NB4 (cell line): ENCODE measurements at places on chromosomes 11 and 22.

GRCh38 chr11:37504921-37505320 lies 906.9 kb upstream of the RAG2 start:
- DNase-seq: no peak

DNA sequence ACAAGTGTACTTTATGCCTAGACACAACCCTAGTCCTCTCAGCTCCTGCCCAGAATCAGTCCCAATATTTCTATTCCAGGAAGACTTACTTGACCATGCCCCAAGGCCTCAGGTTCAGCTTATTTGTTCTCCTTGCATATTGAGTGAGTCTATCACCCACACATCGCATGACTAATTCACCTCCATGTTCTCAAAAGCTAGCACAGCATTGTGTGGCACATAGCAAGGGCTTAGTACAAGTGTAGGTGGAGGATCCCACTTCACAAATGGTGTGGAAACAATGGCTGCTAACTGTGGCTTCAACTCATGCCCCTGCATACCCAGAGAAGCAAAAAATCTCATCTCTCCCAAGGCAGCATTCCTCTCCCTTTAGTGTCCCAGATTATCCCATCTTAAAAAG lies 602.6 kb upstream of the API5 start:
- no peak for DNase-seq

- no peak for DNase-seq
Observed at GRCh38 chr22:32644252-32645100, 157.0 kb upstream of the TIMP3 start.

DNA sequence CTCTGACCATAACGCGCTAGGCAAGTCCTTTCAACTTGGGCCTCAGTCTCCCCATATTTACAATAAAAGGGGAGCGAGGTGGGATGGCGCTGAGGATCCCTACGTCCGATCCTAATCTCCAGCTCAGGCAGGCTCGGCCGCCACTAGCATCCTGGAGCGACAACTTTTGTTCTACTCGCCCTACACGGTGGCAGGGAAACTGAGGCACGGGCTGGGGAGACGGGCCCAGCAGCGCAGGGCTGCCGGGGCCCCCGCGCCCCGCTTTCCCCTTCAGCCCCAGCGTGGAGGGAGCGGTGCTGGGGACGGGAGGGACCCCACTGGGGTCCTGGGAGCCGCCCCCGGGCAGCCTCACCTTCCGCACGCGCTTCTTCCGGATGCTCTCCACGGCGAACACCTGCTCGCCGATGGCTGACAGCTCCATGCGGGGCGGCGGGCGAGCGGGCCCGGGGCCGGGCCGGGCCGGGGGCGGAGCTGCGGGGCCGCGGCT lies 413 bp downstream of the CBX7 start:
- DNase-seq: no peak

GRCh38 chr11:79165908-79166307 lies 274.9 kb downstream of the TENM4 start:
- DNase-seq: no peak

DNA sequence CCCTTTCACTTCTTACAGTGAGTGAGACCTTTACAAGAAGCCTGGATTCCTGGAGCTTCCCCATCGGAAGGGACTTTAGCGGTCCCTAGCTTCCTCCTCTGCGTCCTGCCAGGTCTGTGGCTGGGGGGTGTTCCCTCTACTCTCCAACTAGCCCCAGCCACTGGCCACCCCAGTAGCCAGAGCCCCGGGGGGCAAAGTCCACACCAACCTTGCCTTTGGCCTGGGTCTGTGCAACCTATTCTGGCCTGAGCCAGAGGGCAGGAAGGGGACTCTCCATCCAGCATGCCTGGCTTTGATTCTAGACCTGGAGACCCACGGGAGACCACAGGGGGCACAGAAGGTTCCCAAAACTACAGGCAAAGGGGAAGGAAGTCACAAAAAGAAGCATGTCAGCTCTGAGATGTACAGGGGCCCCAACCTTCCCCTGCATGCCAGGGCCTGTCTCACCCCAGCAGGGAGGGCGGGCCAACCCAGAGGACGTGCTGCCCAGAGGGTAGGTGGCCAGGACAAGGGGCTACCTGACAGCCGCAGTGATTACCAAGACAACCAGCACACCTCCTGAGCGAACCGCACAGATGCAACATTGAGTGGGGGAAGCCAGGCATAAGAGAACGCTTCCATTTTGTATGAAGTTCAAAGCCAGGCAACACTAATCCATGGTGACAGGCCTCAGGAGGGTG lies 52.4 kb downstream of the DSCAML1 start:
- no peak for DNase-seq
